ENCODE measurements at places on chromosomes 4 and X. TPM values are rescaled to one million over a fixed set of nuclear protein-coding genes. Genes with fewer than 3 reads are reported as not detected.

DNA sequence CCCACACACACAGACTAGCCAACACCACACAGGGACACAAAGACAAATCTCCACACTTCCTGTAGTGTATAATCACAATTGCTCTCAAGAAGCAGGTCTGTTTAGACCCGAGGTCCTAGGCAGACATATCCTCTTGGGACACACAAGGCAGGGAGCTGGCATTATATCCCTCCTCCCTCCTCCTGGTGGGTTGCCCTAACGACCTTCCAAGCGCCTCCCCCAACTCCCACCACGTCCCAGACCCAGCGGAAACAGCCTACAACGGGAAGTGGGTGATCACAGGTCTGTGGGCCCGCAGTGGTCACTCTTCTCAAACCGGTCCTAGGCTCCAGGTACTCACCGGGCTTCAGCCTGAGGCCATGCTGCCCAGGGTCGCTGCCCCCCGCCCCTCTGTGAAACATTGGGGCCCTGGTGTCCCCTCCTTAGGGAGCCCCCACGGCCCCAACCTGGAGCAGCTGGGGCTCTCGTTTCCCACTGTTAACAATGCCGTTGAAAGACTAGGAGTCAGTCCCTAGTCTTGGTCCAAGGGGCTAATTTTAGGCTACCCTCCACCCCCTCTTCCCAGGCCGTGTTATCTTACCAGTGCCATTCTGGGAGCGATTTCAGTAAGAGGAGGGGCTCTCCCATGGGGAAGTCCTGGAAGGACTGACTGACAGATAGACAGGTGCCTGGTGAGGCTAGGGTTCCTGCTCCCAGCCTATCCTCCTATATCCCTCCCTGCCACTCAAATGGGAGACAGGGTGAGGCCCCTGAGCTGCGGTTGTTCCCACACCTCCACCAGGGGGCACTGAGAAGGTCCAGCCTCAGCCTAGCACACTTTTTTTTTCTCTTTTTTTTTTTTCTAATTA is at the start of gene ASB12:
Gene ASB12, minus strand, starts transcription at position 485 of the 848 bp plus-strand sequence. CDS start 4,957 bp downstream, outside the sequence.
- no peak for DNase-seq

- no peak for DNase-seq
These were observed 6.1 kb upstream of the WAS start for GRCh38 chrX:48677516-48677915.

DNA sequence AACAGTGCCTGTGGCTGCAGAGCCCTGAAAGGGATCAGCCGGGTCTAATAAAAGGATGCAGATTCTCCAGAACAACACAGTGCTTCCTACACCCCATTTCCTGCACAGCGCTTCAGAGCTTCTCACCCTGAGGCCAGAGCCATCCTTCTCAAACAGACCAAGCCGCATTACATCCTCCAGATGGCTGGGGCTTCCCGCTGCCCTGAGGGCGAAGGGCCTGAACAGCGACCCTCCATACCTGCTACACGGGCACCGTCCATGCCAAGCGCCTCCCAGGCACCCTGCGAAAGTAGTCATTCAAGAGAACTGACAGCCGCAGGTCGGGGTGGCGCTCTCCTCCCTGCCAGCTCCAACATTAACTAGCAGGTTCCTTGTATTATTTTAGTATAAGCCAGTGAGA is 36.5 kb downstream of the ACOX3 start:
- DNase-seq, result no peak

- DNase-seq, result no peak
These were observed 171.4 kb downstream of the AASDH start for GRCh38 chr4:56215901-56216300.

DNA sequence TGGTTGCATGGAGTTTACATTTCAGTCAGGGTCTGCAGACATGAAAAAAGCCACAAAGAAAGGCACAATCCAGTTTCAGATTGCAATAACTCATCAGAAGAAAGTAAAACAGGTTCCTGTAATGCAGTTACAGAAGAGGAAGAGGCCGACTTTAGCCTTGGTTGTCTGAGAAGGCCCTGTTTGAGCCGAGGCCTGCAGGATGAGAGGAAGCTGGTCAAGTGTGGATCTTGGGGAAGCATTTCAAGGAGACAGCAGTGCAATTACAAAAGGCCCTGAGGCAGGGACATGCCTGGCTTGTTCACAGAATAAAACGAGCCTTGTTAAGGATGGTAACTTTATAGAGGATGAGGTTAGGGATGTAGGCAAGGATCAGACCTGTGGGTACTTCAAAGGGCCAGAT is 62.4 kb downstream of the AFF2 start:
- no peak for DNase-seq

DNA sequence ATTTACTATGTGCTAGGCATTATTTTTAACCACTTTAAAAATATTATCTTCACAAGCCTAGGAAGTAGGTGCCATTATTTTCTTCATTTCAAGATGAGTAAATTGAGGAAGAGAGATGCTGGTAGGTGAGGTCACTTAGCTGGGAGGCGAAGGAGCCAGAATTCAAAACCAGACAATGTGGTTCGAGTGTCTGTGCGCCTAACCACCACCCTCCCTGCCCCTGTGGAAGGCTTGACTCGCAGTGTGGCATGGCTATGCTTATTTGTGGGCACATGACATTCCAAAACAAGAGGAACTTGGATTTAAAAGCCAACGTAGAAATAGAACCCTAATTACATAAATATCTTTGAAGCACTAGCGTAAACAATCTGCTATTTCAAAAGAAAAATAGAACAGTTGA is 226.6 kb upstream of the PITX2 start:
- no peak for DNase-seq

GRCh38 chrX:115709039-115709438 is 148.1 kb downstream of the PLS3 start:
- no peak for DNase-seq

DNA sequence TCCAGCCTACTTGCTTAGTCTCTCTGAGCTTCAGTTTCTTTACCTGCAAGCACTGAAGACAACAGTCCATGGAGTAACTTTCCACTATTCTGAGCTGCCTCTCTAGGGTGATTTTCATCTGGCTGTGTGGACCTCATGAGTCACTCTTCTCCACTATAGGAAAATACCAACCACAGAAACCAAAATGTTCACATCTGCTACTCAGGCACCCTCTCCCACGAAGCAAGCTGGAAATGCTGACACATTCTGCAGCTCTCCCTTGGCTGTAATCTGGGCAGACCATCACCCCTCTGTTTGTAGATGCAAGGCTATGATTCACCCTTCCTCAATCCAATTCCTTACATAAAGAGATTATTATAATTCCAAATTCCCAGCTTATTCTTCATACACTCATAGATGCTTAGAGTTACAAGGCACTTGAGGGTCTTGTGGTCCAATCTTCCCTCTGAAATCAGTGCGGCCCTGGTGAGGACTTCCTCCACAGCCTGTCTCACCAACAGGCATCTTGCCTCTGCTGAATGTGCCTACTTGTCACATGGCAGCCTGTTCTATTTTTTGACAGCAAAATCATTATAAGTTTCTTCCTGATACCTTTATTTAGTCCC is 97.0 kb upstream of the LNX1 start:
- peak; percentile 94 for DNase-seq

GRCh38 chr4:102575369-102576129 is 74.4 kb downstream of the NFKB1 start:
- DNase-seq, result no peak

DNA sequence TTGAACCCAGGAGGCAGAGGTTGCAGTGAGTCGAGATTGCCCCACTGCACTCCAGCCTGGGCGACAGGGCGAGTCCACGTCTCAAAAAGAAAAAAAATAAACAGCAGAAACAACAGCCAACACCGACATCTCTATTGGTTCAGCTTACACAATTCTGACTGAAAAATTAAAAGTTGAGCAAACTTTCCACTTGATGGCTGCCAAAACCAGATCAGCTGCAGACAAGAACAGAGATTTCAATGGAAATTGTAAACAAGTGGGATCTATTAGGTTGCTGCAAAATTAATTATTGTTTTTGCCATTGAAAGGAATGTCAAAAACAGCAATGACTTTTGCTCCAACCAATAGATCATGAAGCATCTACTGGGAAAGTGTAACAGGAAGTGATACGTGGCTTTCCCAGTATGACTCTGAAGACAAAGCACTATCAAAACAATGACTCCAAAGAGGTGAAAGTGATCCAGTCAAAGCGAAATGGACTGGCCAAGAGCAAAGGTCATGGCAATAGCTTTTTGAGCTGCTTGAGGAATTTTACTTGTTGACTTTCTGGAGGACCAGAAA is 26.3 kb downstream of the UPF3B start:
- peak; percentile 8 for DNase-seq

DNA sequence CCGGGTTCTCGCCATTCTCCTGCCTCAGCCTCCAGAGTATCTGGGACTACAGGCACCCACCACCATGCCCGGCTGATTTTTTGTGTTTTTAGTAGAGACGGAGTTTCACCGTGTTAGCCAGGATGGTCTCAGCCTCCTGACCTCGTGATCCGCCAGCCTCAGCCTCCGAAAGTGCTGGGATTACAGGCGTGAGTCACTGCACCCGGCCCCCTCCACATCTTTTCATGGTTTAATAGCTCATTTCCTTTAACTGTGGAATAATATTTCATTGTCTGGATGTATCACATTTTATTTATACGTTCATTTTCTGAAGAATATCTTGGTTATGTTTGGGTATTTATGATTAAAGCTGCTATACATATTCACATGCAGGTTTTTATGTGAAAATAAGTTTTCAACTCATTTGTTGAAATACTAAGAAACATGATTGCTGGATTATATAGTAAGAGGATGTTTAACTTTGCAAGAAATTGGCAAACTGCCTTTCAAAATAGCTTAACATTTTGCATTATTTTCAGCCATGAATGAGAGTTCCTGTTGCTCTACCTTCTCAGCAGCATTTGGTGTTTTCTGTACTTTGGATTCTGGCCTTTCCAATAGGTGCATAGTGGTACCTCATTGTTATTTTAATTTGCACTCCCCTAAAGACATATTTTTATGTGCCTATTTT is 591.9 kb downstream of the TECRL start:
- DNase-seq, result no peak

DNA sequence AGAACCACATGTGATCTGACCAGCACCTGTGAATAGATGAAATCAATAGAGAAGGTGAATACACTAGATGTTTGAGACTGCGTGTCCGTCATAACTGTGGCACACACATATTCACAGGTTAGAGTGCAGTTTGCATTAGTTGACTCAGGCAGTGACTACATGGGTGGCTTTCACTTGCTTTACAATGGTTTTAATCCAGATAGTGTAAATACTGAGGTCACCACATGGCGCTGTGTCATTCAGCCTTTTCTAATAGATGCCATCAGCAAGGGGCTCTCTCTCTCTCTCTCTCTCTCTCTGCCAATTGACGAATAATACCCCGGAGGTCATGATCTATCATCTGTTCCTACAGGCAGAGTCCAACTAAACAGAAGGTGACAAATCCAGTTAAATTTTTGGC is 30.7 kb upstream of the FGF13 start:
- DNase-seq, result peak; percentile 35

GRCh38 chr4:140156529-140157171 is 2.7 kb upstream of the MAML3 start:
- DNase-seq, result no peak

DNA sequence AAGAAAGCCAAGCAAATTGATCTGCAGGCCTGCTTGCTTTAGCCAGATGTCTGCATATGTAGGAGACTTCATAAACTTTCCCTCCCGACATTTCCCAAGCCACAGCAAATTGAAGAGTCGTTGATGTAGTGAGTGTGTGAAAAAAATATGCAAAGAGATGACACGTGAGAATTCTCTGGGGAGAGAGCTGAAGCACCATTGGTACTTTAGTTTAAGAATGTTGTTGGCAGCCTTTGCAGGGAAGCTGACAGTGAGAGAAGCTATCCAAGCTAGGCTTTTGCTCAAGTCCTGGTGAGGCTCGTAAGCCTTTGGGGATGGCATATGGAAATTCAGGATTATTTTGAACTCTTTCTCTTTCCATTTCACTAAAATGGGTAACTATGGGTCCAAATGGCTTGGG is 87.5 kb downstream of the GLRA2 start:
- DNase-seq, result no peak

- DNase-seq, result no peak
These were observed 407.1 kb downstream of the ADAM29 start for GRCh38 chr4:175325230-175325629.

DNA sequence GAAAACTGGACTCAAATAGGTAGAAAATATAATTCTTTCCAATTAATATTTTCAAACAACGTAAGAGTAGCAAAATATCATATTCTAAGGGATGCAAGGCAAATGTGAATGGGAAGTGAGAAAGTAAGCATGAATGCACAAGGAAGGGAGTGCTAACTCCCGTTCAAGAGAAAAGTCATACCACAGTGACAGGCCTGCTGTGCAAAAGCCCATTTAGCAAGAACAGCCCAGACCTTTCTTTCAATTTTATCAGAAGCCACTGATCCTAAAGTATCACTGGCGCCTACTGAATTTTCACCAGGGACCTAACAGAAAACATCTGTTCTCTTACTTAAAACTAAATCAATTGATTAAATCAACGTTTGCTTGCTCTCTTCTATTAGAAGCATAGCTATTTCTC is 157.9 kb upstream of the DKK2 start:
- DNase-seq, result no peak

DNA sequence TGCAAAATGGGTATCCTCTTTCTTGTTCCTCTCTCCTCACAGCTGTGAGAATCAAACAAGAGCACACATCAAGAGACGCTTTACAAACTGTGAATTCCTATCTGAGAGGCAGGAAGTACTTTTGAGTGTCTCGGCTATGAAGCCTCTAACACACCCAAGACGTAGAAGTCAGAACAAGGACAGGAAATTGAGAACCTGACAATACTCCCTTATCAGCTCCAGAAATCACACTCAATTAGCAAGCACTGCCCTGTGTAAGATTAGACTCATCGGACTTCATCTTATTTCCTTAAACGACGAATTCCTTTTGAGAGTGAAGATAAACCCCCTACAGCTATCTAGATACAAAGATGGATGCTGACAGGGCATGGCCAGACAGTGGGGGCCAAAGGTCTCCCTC is 50.7 kb upstream of the CRMP1 start:
- no peak for DNase-seq

GRCh38 chr4:22683726-22684125 is 9.0 kb upstream of the GBA3 start:
- DNase-seq, result no peak

- DNase-seq, result no peak
These were observed 33.5 kb downstream of the HTRA3 start for GRCh38 chr4:8303081-8303480.

DNA sequence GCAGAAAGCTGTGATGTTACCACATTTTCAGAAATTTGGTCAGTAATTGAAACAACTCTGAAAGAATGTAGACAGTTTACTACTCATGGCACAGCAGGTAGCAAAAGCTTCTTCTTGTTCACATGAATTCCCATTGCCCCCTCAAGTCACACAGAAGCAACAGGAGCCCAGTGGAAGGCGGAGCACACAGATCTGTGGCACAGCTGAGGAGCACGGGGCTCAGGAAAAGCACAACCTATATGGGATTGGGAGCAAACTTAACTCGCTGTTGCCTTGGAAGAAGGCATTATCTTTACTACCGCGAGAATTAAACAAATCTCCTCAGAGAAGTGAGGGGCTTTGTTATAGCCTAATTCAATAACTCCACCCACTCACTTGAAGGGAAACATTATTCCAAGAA is 358.5 kb downstream of the SPOCK3 start:
- DNase-seq, result no peak

GRCh38 chr4:121950680-121951520 is 960 bp downstream of the TRPC3 start:
- no peak for DNase-seq

- no peak for DNase-seq
These were observed 126.0 kb downstream of the LDB2 start for GRCh38 chr4:16772366-16772850.

GRCh38 chr4:31617667-31618066 is 897.5 kb downstream of the PCDH7 start:
- no peak for DNase-seq

The LRAT gene
- total RNA-seq, result not detected

The GAGE12J gene
- not detected for total RNA-seq

The TRPC5OS gene
- not detected for total RNA-seq

The CXorf65 gene
- total RNA-seq, result not detected

The ADH4 gene
- not detected for total RNA-seq

The TMSB15A gene
- 44.2 TPM for total RNA-seq

The AGTR2 gene
- not detected for total RNA-seq

Measured in SJSA1 (cell line).